ENCODE measurements at places on chromosomes 7 and 10.

- no peak for DNase-seq
These were observed 228.1 kb downstream of the BMPER start for GRCh38 chr7:34133356-34133982.

GRCh38 chr7:82805527-82805960 lies 357.1 kb downstream of the PCLO start:
- DNase-seq = no peak

GRCh38 chr10:5526691-5527331 lies 2.0 kb downstream of the CALML3 start:
- no peak for DNase-seq

DNA sequence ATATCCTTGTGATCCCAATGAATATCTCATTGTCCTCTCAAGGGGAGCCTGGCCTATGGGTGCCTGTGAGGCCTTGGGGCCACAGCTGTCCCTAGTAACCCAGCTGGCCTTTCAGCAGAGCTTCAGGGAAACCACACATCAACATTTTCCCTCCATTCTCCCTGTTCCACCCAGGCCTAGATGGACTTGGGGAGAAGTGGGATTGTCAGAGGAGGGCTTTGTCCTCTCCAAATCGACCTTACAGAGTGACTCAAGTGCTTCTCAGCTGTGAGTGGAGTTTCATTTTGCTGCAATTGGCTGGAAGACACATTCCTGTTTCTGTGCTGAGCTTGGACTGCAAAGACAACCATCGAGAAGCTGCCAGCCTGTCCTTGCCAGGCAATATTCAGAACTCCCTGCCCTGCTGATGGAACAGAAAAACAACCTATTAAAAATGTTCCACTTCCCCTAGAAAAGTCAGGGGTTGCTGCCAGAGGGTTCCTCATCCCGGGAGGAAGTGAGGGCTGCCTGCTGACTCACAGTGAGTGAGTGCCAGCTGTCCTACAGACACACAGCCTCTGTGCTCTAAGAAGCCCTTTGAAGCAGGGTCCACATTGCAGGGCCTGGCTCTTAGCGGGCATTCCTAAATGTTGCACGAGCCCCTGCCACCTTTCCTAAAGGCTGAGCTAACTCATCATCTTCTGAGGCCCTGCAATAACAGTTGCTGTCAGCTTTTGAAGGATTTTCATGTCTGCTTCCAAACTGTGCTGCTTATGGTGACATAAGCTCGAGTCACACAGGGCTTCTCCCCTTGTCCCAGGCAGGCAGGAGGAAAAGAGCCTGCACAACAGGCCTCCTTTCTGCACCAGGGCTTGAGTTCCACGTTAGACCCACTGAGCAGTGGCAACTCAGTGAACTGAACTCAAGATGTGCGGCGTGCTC lies 20.5 kb downstream of the STRA8 start:
- no peak for DNase-seq

DNA sequence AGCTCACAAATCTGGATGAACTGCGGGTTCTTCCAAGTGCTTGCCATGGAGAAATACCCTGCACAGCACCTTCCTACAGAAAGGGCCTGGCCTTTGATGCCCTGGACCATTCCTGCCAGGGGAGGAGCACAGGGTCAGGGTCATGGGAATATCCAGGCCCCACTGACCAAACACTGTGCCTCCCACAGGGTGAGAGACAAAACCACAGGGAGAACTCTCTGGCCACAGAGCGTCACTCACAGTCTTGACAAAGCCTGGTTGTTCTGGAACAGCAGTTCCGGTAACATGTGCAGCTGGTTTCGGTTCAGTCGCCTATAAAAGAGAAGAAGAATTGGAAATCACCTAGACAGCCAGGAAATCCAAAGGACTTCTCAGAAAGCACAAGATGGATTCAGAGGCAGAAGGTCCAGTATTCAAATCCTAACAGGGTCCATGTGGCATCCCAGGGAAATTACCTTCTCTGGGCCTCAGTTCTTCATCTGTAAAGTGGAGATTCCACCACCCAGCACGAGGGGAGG lies 28.1 kb downstream of the SLIT1 start:
- DNase-seq = no peak

- DNase-seq = no peak
These were observed 91.6 kb downstream of the GLCCI1 start for GRCh38 chr7:8060241-8060640.

Data from immature natural killer cell (primary cell).